ENCODE measurements at places on chromosomes 6 and 20.

DNA sequence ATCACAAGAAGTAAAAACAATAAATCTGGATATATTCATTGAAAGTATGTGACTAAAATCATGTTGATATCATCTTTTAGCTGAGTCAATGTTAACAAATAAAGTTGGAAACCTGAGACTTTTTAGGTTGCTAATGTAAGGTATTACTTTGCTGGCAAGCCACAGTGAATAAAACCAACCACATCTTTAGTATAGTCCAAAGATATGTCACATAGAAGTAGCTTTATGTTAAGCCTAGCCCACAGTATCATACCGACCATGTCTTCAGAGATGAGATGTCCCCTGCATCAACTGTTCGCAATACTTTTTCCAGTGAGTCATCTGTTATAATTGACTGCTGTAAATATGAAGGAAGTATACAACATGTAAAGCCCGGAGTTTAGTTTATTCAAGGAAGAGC, 107.6 kb upstream of the MCHR2 start:
- no peak for DNase-seq

DNA sequence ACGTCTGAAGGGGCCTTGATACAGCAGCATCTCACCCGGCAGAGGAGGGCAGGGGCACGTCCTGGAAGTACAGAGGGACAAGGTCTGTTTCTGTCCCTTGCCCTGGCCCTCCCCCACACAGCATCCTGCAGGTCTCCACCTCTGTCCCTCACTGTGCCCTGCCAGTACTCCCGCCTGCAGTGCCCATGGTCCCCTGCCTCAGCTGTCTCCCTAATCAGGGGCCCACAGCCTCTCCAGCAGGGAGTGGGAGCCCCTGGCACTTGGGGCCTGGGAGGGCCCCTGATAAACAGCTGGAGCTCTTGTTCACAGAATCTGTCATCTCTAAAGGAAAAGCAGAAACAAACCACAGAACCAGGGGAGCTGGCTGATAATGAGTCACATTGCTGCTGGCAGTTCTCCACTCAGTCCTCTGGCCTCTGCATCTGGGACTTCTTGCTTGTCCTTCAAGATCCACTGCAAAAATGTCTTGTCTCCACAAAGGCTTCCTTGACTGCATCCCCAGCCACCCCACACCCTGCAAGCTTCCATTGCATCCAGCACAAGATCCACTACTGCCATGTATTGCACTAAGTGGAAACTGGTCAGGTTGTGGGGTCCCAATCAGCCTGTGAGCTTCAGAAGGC, 33.2 kb upstream of the TAF8 start:
- DNase-seq = peak; percentile 63

DNA sequence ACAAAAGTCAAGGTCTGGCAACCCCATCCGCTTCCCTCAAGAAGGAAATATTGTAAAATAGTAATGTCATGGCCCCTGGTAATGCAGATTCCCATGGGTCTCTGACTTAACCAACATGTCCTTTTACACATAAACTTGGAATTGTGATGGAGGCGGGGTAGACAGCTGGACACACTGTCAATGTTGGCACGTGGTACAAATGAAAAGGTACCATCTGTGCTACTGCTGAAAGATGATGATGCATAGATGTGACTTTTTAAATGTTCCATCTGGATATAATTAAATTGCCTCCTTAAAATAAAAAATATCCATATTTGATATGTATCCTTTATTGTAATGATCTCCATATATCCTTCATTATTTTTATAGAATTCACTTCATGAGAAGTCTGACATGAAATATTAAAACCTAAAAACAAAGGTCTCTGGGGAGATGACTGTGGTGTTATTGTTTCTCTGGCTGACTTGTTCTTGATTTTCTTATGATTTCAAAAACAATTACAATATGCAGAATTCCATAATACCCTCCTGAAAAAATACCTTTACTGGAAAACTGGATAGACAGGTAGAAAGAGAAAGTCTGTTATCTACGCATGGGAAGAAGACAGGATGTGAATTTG, 104.5 kb downstream of the MKKS start:
- no peak for DNase-seq

DNA sequence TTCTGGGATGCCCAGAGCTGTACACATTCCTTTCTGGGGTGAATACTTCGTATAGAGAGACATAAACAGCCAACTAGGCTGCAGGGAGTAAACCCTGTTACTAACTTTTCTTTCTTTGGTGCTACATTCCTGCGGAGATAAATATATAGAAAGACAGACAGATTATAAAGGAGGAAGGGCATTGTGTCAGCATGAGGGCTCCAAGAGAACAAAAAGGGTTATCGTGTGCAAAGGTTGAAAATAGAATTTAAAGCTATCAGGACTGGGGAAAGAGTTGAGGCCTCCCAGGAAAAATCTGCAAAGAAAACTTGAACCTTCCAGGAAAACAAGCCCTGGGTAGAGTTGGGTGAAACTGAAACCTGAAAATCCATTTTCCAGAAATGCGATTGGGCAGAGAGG, 68.0 kb downstream of the TMEM170B start:
- no peak for DNase-seq

DNA sequence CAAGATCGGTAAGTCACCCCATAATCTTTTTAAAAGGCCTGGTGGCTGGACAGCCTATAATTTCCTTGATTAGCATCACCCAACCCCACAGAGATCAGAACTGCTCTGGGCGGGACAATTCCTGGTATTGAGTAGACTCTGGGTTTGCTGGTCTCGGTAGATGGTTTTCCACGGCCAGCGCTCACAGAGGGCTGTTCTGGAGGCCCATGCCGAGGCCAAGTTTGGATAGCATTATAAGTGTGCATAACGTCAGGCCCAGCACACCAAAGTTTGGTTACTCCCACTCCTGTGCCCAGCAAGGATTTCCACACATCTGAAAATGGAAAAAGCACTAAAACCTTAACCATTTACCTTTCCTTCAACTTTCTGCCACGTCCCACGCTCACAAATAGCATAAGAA, 104.7 kb upstream of the RREB1 start:
- DNase-seq = no peak

GRCh38 chr6:1379017-1379787, 10.2 kb upstream of the FOXF2 start:
- no peak for DNase-seq

GRCh38 chr6:168217216-168217879, 102.2 kb downstream of the DACT2 start:
- DNase-seq = no peak

DNA sequence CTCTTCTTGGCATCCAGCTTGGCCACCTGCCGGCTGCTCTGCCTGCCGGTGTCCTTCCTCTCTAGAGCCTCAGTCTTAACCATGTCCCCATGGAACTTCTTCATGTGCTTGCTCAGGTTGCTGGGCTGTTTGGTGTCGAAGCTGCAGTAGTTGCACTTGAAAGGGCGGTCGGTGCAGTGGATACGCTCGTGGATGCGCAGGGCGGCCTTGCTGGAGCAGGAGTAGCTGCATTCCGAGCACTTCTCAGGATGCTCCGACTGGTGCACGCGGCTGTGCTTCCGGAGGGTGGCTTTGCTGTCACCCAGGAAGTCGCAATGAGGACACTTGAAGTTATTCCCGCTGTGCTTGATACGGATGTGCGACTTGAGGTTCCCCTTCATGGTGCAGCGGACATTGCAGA, 38.7 kb downstream of the ZFP64 start:
- DNase-seq = no peak

GRCh38 chr6:150491131-150491810, 108.4 kb upstream of the PLEKHG1 start:
- DNase-seq = no peak

- peak; percentile 78 for DNase-seq
Measured at GRCh38 chr6:30828027-30828962, 56.0 kb upstream of the DDR1 start.

DNA sequence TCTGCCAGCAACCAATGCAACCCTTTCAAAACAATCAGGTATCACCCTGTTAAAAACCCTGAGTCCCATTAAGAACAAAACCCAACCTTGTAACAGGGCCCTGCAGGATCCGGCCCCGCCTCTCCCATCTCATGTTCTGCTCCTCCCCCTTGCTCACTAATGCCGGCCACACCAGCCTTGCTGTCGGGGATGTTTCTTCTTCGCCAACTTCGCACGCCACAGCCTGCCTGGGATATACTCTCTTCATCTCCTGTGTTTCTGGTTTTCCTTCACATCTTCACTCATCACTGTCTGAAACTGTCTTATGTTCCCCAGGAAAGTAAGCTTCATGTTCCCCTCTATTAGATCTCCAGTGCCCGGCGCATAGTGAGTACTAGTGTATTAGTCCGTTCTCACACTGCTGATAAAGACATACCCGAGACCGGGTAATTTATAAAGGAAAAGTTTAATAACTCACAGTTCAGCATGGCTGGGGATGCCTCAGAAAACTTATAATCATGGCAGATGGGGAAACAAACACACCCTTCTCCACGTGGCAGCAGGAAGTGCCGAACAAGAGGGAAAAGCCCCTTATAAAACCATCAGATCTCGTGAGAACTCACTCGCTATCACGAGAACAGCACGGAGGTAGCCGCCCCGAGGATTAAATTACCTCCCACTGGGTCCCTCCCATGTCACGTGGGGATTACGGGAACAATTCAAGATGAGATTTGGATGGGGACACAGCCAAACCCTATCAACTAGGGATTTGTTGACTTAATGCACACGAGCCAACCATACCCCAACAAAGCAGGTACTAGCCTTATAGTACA, 5.1 kb downstream of the TP53RK start:
- DNase-seq = peak; percentile 44

DNA sequence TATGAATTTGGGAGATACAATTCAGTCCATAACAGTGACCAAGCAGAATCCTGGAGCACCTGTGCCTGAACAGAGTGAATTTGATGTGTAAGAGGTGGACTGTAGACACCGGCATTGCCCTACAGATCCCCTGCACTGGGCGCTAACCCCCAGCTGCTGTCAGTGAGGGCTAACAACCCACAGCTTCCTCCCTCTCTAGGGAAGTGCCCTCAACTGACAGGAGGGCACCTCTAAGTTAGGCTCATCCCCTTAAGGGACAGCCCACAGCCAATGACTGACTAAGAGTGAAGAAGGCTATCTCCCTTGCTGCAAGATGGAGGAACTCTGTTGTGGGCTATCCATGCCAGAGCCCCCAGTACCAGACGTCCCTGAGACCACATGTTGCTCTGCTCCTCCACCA, 15.3 kb upstream of the BPIFB1 start:
- no peak for DNase-seq

DNA sequence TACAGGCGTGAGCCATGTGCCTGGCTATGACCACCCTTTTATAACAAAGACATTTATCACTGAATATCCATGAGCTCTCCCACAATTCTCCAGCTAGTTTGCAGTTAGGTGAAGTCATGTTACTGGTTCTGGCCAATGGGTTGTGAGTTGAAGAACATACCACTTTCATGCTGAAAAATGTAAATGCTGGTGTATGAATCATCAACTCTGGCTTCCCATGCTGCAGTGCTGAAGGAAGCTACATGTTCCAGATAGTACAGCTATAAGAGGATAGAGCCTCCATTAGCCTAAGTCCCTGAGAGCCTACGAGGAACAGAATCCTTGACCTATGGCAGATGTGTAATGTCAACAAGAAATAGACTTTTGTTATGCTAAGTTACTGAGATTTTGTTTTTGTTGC, 180.4 kb downstream of the BTBD9 start:
- no peak for DNase-seq

DNA sequence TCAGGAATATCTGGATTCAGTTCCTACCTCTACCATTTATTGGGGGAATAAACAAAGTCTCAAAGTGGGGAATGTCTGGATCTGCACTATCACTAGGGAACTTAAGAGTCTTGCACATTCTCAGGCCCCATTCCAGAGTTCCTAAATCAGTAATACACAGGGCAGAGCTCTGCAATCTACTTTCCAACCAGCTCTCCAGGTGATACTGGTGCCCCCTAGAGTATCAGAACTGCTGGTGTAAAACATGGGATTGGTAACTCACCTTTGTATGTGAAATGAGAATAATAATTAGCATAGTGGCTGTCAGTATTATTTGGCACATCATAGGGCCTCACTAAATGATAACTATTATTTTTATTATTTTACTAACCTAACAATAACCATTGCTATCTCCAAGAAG, 278.8 kb upstream of the IMPG1 start:
- no peak for DNase-seq

DNA sequence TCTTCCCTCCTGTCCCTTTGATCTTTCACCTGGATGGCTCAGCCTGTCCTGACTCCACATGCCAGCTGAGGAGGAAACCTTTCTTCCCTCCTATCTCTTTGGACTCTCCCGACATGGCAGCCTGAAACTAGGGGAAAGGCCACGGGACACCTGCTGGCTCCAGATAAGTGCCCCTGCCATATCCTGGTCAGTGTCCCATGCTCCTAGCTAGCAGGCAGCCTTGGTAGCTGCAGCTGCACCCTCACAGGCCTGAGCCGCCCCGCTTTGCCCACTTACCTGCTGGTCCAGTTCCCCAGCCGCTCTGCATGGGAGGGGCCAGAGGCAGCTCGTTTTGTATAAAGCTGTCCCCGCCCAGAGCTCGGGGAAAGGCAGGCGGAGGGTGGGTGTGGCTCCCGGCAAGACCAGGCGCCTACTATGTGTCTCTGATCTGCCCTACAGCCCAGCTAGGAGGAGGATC, 7.4 kb upstream of the SLC52A3 start:
- no peak for DNase-seq

- DNase-seq = no peak
Measured at GRCh38 chr6:167141667-167142432, 15.9 kb downstream of the GPR31 start.

DNA sequence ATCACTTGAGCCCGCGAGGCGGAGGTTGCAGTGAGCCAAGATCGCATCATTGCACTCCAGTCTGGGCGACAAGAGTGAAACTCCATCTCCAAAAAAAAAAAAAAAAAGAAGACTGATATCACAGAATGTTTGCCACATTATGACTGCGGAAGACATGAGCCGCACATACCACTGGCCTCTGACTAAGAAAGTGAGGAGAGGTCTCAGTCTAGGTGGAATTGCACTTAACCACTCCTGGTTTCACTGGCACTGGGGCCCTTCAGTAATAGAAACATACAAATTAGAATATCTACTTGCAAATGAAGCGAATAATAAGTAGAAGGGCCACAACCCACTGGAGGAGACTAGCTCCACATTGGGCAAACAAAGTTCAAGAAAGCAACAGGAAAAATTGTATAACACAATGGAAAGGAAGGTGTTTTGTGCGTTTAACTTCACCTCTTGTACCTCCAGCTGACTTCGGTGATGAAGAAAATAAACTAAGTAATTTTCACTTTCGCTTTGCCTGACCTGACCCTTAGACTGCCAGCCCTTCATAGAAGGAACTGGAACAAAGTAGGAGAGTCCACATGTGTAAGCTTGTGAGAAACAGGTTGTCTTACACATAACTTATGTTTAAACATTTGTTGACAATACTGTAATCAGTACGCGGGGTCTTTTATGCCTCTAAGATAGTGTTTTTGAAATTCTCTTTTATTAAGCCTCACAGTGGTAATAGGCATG, 147.5 kb upstream of the TSHZ2 start:
- no peak for DNase-seq

- no peak for DNase-seq
Measured at GRCh38 chr20:37137547-37137946, 41.6 kb upstream of the RPN2 start.

Data from GM04504 (cell line).